D341Med (cell line): ENCODE measurements at places on chromosomes 4 and X.

DNA sequence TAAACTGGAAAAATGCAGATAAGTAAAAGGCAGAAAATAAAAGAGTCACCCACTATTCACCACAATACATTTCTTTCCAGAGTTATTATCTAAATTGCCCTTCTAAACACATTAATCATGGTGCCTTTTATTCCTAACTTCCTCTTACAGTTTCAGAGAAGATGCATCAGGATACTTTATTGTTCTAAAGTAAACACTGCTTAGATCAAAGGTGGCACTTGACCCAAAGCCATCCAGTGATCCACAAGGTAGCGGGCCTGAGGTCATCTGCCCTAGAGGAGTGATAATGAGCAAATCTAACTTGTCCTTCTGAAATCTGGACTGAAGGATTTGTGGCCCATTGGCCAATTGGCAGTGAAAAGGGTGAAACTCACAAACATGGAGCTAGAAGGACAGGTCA, 12.0 kb upstream of the TMEM154 start:
- no peak for DNase-seq

DNA sequence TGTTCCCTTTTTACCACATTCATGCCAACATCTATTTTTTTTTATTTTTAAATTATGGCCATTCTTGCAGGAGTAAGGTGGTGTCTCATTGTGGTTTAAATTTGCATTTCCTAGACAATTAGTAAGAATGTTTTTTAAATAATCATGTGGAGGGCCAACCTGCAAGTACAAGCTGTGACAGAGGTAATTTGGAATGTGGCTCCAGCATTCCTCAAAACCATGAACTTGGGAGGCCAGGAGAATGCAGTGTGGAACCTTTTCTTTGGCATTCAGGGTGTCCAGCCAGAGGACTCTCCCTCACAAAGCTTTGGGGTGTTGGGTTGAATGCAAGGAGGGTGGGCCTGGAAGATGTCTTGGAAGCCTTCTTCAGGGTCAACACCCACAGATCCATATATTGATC, 7.3 kb upstream of the TMEM185A start:
- no peak for DNase-seq

DNA sequence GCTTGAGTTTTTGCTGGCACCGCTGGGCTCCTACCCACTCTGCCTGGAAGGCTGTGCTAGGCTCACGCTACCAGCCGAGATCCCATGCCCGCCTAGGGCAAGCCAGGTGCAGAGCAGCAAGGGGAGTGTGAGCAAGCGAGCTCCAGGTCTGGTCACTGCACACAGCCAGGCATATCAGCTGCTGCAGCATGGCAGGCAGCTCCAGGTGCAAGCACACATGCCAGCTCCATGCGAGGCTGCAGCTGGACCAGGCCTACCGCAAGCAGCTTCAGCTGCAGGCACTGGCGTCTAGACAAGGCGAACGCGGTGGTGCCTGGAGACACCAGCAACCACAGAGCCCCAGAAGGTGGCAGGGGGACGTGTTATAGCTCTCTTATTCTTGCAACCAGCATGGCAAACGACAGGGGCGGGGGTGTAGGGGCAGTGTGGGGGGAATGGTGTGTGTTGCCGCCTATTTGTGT, 614.7 kb upstream of the EPHA5 start:
- no peak for DNase-seq

DNA sequence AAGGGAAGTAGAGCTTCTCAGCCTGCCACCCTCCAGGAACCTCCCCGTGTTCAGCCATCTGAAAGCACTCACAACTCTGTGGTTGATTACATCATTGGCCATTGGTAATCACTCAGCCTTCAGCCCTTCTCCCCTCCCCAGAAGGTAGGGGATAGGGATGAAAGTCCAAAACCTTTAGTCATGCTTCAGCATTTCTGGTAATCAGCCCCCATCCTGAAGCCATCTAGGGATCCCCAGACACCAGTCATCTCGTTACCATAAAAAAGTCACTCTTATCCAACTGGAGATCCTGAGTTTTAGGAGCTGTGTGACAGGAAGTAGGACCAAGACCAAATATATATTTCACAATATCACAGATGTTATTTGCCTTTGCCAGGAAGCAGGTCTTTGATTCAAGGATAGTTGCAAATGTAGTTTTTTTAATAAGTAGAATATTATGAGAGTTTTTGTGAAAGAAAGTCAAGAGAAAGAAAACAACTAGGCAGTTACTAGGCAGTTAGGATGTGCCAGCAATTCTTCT, 364.6 kb upstream of the NOCT start:
- DNase-seq, result no peak

- no peak for DNase-seq
These were observed 33.0 kb downstream of the TFDP3 start for GRCh38 chrX:133185119-133185518.

- no peak for DNase-seq
These were observed 24.8 kb upstream of the ACSL1 start for GRCh38 chr4:184850431-184851199.

DNA sequence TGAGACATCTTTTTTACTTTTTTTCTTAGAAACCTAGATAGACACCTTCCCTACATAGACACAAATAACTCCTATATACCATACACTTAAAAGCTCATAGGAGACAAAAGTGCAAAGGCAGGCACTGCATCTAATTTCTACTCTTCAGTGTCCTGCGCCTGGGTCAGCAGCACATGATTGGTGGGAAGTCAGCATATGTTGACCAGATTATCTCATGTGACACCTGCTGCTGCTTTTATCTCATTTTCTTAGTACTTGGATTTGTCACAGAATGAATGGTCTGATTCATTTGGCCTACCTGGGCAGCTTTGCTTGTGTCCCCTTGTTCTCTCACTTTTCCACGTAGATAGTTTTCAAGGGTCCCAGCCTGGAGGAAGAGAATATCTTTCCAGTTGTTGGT, 24.9 kb upstream of the LNX1 start:
- no peak for DNase-seq

DNA sequence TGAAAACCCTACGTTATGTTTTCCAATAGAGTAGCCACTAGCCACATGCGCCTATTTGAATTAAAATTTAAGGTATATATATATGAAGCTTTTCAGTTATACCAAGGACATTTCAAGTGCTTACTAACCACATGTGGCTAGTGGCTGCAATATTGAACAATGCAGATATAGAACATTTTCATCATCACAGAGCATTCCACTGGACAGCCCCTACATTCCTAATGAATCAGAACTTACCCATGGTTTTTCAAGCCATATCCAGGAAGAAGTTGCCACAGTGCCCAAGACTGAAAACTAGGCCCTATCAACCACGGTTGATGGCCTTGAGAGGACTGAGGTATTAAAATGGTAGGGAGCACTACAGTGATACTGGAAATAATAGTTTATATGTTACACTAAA, 29.7 kb downstream of the NEK1 start:
- DNase-seq, result no peak

DNA sequence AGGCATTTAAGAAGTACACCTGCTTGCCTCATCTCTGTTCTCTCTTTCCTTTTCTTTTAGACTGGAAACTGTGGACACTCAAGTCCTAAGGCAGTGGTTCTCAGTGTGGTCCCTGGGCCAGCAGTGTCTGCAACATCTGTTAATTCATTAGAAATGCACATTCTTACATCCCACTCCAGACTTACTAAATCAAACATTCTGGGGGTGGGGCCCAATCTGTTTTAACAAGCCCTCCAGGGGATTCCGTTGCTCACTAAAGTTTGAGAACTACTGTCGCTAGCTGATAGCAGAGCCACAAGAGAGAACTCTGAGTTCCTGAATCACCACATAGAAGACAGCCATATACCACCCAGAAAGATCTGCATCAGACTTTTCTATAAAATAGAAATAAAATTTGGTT, 430.6 kb downstream of the BCOR start:
- no peak for DNase-seq

- DNase-seq, result no peak
These were observed 62.6 kb downstream of the TBC1D9 start for GRCh38 chr4:140693562-140693961.

GRCh38 chr4:140719686-140720085, 36.5 kb downstream of the TBC1D9 start:
- DNase-seq, result no peak

DNA sequence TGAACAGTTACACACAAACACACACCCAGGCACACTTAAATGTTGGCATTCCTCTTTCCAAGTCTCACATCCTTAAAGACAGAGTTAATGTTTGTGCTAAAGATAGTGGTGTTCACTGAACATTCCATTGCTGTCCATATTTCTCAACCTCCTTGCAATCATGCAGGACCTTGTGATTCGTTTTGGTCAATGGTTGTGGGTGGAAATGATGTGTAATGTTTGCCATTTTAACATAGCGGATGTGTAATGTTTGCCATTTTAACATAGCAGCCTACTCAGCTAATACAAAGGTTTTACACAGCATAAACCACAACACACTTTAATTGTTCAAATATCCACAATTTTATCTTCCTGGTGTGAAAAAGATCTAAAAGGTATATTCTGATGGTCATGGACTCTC, 93.9 kb downstream of the CEP44 start:
- no peak for DNase-seq

GRCh38 chrX:70769659-70770227, 138.8 kb downstream of the TEX11 start:
- no peak for DNase-seq

GRCh38 chr4:145881989-145882388, 56.6 kb downstream of the ZNF827 start:
- no peak for DNase-seq

- no peak for DNase-seq
These were observed 38.3 kb downstream of the ARHGEF9 start for GRCh38 chrX:63746715-63747114.

GRCh38 chr4:120155287-120155686, 88.6 kb upstream of the MAD2L1 start:
- no peak for DNase-seq
